Stomach (tissue), 19 donors: ENCODE measurements at places on chromosomes 11 and 22.

GRCh38 chr11:45450189-45450588 lies 164.0 kb upstream of the SYT13 start:
- peak; percentile 21 for DNase-seq

- no peak for DNase-seq
These were observed 108.8 kb downstream of the PPP6R3 start for GRCh38 chr11:68569357-68569756.

DNA sequence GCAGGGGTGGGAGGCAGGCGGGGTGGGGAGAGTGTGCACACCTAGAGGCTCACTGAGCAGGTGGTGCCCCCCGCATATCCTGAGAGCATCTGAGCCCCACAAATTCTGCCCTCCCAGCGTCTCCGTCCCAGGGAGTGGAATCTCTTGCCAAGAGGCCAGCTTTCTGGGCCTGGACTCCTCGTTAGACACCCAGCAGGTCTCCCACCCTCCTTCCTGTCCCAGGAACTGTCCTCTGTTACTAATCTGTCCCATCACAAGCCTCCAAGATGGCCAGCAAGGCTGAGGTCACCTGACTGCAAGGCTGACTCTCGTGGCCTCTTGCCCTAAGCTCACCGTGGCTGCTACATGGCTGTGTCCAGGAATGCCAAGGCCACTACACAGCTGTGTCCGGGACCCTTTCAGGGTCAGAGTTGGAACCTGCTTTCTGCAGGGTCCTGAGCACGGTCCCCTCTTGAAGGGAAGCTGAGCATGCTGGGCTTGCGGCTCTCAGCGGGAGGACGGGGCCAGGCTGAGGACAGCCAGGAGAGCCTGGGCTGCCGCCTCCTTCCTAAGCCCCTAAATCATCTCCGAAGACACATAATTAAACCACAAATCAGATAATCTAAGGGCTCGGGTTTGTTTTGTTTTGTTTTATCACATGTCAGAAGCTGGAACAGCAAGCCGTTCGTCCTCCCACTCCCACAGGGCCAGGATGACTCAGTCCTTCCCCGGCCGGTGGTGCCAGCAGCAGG lies 1327.3 kb downstream of the TBC1D22A start:
- DNase-seq = peak; percentile 58

DNA sequence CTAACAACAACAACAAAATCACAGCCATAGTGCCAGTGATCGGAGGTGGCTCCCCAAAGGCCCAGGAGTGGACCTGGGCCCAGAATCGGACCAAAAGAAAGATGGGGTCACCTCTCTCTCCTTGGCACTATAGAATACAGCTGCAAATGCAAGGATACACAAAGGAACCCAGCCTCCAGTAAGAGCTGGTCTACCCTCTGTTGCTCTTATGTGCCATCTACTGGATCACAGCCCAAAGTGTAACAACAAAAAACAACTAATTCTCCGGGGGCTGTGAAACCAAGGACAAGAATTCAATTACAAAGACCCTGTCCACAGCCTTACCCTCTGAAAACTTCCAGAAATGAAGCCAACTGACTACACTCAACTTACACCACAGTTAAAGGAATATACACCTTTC lies 21.6 kb downstream of the OR8G5 start:
- DNase-seq = no peak

GRCh38 chr11:43164831-43165230 lies 147.0 kb upstream of the API5 start:
- DNase-seq = no peak

- DNase-seq = no peak
These were observed 4.8 kb downstream of the BARX2 start for GRCh38 chr11:129380413-129380812.

GRCh38 chr11:16434036-16434435 lies 77.7 kb upstream of the SOX6 start:
- no peak for DNase-seq

DNA sequence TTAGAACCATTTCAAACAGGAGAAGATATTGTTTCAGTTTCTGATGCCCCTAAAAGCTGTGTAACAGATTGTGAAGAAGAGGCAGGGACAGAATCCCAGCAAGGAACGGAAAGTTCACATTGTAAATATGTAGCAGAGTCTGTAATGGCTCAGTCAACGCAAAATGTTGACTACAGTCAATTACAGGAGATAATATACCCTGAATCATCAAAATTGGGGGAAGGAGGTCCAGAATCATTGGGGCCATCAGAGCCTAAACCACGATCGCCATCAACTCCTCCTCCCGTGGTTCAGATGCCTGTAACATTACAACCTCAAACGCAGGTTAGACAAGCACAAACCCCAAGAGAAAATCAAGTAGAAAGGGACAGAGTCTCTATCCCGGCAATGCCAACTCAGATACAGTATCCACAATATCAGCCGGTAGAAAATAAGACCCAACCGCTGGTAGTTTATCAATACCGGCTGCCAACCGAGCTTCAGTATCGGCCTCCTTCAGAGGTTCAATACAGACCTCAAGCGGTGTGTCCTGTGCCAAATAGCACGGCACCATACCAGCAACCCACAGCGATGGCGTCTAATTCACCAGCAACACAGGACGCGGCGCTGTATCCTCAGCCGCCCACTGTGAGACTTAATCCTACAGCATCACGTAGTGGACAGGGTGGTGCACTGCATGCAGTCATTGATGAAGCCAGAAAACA lies 40.8 kb downstream of the IGLL1 start:
- peak; percentile 83 for DNase-seq

DNA sequence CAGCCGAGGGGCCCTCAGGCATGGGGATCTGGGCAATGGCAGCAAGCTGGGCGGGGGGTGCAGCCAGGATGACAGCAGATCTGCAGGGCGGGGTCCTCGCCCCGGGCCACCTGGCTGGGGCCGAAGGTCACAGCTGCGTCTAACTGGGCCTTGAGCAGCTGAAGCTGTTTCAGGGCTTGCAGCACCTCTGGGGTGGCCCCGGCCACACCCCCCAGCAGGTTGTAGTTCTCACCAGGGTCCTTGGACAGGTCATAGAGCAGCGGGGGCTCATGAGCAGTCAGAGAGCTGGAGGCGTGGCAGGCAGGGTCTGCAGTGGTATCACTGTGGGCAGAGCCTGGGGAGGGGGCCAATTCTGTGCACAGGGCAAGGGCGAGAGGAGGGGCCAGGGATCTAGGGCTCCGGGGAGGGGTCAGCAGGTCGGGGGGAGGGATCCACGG lies 2.8 kb downstream of the ARSA start:
- no peak for DNase-seq

DNA sequence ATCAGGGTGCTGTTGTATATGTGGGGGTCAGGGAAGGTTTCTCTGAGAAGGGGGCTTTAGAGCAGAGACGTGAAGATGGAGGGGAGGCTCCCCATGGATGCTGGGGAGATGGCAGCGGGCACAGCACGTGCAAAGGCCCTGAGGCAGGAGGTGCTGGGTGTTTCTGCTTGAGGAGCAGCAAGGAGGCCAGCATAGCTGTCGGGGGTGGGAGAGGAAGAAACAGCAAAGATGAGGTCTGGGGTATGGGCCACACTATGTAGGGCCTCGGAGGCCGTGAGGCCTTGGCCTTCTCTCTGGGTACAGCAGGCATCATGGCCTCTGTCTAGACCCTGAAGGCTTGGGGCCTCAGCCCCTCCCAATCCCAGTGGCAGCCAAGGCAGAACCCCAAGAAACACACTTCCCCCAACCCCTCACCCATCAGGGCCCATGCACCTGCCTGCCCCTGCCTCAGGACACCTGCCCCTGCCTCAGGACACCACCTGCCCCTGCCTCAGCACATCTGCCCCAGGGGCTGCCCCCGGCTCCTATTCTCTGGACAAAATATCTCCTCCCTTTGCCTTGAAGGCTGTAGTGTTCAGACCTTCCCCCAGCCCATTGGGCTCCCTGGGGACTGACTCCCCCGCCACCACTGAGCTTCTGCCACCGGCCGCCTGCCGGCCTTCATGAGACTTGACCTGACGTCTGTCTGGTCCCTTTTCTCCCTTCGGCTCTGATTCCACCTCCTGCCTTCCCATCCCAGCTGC lies 6.2 kb downstream of the ALDH3B1 start:
- DNase-seq = no peak

GRCh38 chr11:5550440-5551095 lies 2.2 kb upstream of the OR52H1 start:
- DNase-seq = no peak
